ENCODE measurements at places on chromosomes 4 and X.

DNA sequence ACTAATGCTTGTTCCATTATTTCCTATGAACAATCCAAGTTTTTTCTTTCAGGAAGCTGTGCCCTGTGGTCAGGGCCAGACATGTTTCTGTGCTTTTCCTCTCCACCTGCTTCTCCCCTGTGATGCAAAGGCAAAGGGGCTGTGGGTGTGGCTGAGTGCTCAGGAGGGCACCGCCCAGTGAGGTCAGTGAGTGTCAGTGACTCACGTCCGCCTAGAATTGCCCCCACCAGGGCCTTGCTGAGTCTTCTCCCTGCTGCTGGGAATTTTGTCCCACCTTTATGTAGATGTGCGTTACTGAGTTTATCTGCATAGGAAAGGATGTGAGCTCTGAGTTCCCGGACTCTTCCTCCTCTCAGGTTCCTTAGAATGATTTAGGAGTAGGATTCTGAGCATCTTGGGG lies 283.2 kb downstream of the DCHS2 start:
- no peak for DNase-seq

DNA sequence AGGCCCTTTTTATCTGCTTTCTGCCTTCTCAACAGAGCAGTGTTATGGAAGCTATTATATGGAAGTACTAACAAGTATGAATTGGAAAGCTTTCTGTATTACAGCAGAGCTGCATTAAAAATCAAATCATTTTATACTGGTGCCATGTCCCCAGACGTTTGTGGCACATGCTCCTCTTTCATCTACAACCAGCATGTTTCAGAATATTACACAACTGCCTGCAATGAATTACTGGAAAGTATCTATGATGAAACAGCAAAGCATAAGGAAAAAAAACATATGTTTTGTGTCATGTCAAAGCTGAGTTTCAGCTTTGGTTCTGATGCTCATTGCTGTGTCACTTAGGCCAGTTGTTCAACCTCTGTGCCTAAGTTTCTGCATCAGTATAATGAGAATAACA lies 576.8 kb downstream of the GBA3 start:
- no peak for DNase-seq

DNA sequence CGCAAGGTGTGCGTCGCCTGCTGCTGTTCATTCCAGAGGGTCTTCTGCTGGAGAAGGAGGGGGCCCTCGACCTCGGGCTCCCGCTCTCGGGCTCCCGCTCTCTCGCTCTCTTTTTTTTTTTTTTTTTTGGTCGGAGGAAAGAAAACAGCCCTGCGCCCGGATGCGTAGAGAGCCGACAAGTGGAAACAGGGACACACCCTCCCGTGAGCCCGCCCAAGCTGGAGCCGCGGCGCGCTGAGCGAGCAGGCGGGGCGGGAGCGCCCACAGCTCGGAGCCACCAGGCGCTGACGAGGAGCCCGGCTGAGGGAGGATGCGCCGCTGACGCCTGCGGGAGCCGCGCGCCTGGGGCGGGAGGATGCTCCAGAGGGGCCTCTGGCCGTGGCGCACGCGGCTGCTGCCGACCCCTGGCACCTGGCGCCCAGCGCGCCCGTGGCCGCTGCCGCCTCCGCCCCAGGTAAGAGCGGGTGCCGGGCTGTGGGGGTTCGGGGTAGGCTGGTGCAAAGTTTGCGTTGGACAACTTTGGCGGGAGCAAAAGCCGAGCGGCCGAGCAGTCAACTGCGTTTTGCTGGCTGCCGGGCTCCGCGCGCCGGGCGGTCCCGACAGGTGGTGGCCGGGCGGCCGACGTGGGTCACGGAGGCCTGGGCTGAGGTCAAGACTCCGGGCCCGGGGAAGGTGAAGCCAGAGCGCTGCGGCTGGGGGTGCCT lies at the start of gene MCUB:
Gene MCUB, plus strand, starts transcription at position 264 of the 704 bp plus-strand sequence. Its CDS starts 92 bp downstream, at position 356.
- peak; percentile 80 for DNase-seq

DNA sequence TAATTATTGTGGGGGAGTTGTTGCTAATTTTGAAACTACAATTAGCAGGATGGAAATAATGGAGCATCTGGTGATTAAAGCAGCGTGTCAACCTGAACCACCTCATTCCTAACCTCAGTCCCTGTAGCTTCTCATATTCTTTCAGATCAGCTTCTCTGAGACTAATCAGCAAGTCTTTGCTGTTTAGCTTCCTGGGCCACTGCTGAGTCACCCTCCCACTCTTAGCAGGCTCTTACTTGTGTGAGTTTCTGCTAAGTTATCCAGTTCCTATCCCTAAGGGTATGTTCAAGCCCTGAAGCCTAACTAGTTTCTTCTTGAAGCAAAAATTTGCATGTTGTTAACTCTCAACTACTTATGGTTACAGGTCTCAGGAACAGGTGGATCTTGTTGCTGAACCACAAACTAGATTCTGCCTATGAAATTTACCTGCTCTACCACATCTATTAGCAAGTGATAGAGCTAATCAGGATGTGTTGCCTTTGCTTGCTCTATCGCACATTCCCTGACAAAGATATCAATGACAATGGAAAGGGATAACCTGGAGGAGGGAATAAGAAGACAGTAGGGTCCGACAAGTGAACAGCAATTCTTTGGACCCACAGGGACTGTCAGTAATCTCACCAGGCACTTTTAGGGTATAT lies 134.2 kb downstream of the EIF4E start:
- DNase-seq = no peak

- no peak for DNase-seq
Observed at GRCh38 chrX:53681661-53682060, 4.9 kb downstream of the HUWE1 start.

DNA sequence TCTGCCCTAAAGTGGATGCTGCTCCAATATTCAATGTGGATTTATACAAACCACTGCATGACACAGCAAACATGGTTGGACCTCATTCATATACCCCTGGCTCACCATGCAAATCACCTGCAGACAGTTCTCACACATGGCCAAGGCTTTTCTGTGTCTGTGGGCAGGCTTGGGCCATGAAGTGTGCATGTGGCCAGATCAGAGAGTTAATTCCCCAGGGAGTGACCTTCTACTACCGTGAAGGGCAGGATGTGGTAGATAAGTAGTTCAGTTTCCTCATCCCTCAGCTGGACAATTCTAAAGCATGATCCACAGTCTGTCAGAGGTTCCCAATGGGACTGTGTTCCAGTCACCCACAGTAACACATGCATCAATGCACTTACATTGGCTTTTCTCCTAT lies 24.6 kb upstream of the BCLAF3 start:
- no peak for DNase-seq

DNA sequence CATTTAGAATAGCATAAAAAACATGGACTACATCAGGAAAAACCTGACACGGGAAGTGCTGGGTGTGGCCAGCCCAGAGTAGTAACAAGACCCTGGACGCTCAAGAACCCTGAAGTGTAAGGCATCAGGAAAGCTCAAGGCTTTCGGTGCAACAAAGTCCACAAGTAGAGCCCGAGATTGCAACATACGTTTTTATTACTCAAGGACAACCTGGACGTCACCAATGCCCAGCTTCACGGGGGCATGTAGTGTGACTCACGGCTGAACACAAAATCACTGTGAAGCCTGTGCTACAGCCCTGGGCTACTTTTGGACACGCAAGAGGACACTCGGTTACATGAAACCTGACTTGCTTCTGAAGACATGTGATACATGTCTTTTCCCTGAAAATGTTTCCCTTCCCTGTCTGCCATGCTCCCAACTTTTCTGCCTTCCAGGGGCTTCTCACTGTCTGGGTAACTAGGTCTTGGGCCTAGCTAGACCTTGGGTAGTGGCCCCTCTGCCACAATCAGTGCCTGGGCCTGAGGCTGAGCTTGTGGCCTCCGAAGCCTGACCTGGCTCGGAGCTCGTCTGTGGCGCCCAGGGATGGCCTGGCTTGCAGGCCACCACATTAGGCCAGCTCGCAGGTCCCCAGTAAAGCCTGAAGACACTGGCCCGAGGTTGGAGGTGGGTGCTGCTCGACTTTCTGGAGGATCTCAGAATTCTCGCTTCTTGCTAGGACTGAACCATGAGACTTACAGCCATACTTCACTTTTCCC lies 9.2 kb downstream of the IRAK1 start:
- DNase-seq = no peak
